ENCODE measurements at places on chromosomes 1 and 21. TPM values are rescaled to one million over a fixed set of nuclear protein-coding genes. Genes with fewer than 3 reads are reported as not detected.

Gene SAMD13
- 0.31 TPM for polyA plus RNA-seq

DNA sequence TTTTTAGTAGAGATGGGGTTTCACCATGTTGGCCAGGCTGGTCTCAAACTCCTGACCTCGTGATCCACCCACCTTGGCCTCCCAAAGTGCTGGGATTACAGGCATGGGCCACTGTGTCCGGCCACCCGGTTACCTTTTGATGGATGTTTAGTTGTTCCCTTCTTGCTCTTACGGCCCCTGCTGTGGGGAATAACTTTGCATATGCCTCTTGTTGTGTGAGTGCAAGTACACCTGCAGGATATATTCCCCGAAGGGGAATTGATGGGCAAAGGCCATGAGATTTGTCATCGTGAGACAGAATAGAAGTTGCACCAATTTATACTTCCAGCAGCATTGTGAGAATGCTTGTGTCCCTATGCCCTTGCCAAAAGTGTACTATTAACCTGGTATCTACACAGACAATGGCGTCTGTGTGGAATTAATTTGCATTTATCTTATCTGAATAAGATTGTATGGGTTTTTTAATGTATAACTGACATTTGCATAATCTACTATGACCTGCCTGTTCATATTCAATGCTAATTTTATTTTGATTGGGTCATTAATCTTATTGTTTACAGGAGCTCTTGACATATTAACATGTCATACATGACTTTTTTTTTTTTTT is 8.1 kb downstream of the IL6R start:
- DNase-seq = no peak
- no peaks in the 10 kb centered on the region for H3K27me3 ChIP-seq
- H3K4me1 ChIP-seq = peaks cover 91% of the 10 kb centered on the region
- H3K4me3 ChIP-seq = peak overlapping the region; percentile 51
- H3K27ac ChIP-seq = peak overlapping the region; percentile 23

Gene CCDC185
- not detected for polyA plus RNA-seq

Gene SPATA45
- not detected for polyA plus RNA-seq

Gene GBP5
- 201 TPM for polyA plus RNA-seq

- DNase-seq = no peak
- no peaks in the 10 kb centered on the region for H3K27me3 ChIP-seq
- no peaks in the 10 kb centered on the region for H3K36me3 ChIP-seq
- no peaks in the 10 kb centered on the region for H3K4me1 ChIP-seq
- H3K4me3 ChIP-seq = no peak overlapping the region
These were observed 18.9 kb downstream of the CLEC20A start for GRCh38 chr1:178477841-178478240.

DNA sequence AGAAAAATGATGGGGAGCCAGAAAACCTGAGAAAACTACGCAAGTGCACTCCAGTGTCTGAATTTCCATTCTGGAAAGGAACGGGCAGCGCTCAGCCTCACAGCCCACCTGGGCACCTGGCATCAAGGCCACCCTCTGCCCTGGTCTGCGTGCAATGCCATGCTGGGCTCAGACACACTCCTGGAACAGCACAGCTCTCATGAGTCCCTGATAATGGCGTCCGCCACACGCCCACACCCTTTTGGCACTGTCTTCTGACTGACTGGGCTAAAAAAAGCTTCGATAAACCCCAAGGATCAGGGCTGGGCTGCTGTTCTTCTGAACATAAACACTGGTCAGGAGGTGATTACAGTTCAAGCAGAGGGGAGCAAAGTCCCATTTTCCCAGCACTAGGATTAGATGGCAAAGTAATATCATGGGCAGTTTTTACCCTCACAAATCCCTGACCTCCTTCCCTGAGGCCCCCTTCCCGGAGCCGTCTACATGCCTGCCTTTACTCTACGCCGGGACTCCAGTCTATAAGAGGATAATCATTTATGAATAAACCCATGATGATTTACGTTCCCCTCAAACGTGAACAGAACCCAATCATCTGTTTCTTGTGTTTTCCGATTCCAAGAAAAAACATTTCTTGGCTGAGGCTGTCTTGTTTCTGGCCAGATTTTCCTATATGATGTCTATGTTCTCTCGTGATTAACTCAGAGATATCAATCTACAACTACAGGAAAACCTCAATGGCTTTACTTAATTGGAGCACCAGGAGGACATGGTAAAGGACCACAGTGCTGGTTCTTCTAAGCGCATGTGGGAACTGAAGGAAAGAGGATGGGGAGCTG is 22.6 kb downstream of the RCAN1 start:
- DNase-seq = no peak
- H3K36me3 ChIP-seq = no peaks in the 10 kb centered on the region
- H3K4me3 ChIP-seq = no peak overlapping the region
- no peaks in the 10 kb centered on the region for H3K27me3 ChIP-seq

Gene S100A1
- polyA plus RNA-seq = not detected

Gene GPR37L1
- 0.25 TPM for polyA plus RNA-seq

Gene IFI44
- 17.5 TPM for polyA plus RNA-seq

DNA sequence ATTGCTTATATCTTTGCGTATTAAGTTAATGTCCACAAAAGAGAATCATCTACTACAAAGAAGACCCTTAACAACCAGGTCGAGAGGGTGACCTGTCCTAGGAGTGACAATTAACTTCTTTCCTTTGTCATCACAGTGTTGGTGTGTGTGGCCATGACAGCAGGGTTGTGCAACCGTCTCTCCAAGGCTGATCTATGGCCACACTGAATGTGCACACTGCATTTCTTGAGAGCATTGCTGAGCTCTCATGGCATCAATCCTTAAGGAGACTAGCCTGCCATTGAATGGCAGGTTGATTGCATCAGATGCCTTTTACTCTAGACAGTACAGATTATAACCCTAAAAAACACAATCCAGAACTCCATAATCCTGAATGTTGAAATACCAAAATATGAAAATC is 86.5 kb upstream of the OLFM3 start:
- H3K36me3 ChIP-seq = no peaks in the 10 kb centered on the region

DNA sequence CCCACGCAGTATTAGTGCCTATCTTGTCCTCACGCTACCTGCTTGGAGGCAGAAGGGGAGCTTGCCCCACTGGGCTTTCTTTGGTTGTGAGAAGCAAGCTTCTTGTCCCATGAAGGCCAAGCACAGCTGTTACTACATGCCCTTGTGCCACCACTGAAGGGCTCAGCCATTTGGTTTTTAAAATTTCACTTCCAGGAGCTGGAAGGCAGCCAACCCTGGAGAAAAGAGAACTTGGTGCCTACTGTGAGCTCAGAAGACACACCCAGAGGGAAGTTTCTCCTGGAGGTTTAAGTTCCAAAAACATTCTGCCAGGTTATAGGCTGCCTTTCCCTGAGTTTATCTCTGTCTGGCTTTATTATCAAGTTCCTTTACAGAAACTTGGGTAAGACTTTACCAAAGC is 187.4 kb downstream of the SLC35F3 start:
- no peak for DNase-seq
- peaks cover 4% of the 10 kb centered on the region for H3K27me3 ChIP-seq
- H3K4me1 ChIP-seq = no peaks in the 10 kb centered on the region

- no peak overlapping the region for H3K4me3 ChIP-seq
- H3K27me3 ChIP-seq = peaks cover 2% of the 10 kb centered on the region
- peaks cover 11% of the 10 kb centered on the region for H3K4me1 ChIP-seq
- no peak for DNase-seq
- no peaks in the 10 kb centered on the region for H3K36me3 ChIP-seq
These were observed 4.4 kb upstream of the KCNN3 start for GRCh38 chr1:154874465-154874864.

- no peak overlapping the region for H3K4me3 ChIP-seq
- H3K4me1 ChIP-seq = no peaks in the 10 kb centered on the region
- DNase-seq = no peak
- H3K27me3 ChIP-seq = no peaks in the 10 kb centered on the region
These were observed 278.5 kb downstream of the MATN1 start for GRCh38 chr1:30444850-30445249.

GRCh38 chr1:69985901-69986439 is 219.4 kb downstream of the LRRC40 start:
- H3K27ac ChIP-seq = no peak overlapping the region
- no peak for DNase-seq
- no peak overlapping the region for H3K4me3 ChIP-seq
- H3K4me1 ChIP-seq = no peaks in the 10 kb centered on the region
- H3K36me3 ChIP-seq = no peaks in the 10 kb centered on the region

Gene CDA
- 0.57 TPM for polyA plus RNA-seq

Gene LRRC38
- polyA plus RNA-seq = not detected

- H3K4me1 ChIP-seq = no peaks in the 10 kb centered on the region
- no peak overlapping the region for H3K27ac ChIP-seq
- no peak overlapping the region for H3K4me3 ChIP-seq
- DNase-seq = no peak
These were observed 413.9 kb downstream of the NCAM2 start for GRCh38 chr21:21412096-21412495.

- H3K27me3 ChIP-seq = no peaks in the 10 kb centered on the region
- H3K36me3 ChIP-seq = no peaks in the 10 kb centered on the region
- DNase-seq = no peak
These were observed 108.8 kb downstream of the SMYD3 start for GRCh38 chr1:246398126-246398813.
